Astrocyte of the hippocampus (primary cell): ENCODE measurements at places on chromosomes 5 and 9.

DNA sequence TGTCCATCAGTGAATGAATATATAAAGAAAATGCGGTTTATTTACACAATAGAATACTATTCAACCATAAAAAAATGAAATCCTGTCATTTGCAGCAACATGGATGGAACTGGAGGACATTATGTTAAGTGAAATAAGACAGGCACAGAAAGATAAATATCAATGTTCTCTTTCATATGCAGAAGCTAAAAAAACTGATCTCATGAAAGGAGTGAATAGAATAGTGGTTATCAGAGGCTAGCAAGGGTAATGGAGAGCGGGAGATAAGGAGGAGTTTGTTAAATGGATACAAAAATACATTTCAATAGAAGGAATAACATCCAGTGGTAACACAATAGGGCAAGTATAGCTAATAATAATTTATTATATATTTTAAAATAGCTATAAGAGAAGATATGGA is 65.0 kb downstream of the AGTPBP1 start:
- no peak for DNase-seq

GRCh38 chr5:142152384-142152732 is 43.8 kb downstream of the NDFIP1 start:
- DNase-seq, result no peak

GRCh38 chr5:42718591-42718990 is 38.0 kb upstream of the CCDC152 start:
- DNase-seq, result peak; percentile 57

DNA sequence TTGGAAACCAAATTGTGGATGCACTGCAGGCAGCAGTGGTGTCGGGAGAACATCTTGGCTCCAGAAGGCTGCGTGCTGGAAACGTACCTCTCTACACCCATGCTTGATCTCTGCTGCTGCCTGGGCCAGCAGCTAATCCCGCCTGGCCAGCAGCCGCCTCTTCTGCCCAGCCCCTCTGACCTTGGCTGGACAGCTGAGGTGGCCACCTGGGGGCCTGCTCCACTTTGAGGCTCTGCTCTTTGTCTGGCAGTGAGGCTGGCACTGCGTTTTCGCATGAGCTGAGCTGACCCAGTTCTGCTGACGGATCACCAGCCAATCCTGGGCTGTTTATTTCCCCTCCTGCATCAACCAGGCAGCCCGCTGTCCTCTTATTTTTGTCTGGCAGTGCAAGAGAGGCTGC is 154.9 kb downstream of the TENT4A start:
- DNase-seq, result no peak

DNA sequence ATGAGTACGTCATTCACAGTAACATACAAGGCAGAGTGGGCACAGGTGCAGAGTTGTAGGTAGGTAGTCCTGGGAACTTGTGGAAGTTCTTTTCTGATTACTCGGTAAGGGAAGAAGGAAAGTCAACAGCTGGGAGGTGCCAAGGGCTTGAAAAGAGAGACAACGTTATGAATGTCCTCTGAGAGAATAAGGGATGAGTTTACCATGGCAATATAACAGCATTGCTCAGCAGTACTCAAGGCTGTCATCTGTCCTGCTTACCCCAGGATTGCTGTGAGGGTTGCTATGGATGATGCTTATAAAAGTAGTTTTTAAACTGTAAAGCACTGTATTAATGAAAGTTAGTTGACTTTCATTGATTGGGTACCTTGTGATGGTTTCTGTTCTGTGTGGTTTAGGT is 369.1 kb upstream of the SGCD start:
- DNase-seq, result no peak

DNA sequence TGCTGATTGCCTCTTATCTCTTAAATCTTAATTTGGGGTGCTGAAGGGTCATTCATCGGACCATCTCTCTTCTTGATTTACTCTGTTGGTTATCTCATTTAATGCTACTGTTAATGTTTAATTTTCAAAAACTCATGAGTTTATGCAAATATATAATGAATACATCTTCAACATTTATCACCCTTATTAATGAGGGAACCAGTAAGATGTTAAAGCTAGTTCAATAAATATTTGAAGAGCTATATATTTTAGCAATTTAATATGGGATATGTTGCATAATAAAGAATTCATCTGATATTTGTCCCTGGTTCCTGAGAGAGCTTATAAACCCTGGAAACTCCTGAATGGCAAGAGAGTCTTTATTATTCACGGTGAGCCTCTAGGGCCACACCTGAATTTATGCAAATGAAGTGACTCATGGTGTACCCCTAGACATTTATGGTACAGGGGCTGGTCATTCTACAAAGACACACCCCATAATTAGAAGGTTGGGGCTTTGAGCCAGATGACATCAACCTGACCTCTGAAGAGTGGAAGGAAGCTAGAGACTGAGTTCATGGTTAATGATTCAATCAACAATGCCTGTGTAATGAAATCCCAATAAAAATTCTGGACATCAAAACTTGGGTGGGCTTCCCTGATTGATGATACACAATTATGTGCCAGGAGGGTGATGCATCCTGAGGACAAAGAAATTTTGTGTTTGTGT is 339.5 kb upstream of the ZNF608 start:
- DNase-seq, result no peak

DNA sequence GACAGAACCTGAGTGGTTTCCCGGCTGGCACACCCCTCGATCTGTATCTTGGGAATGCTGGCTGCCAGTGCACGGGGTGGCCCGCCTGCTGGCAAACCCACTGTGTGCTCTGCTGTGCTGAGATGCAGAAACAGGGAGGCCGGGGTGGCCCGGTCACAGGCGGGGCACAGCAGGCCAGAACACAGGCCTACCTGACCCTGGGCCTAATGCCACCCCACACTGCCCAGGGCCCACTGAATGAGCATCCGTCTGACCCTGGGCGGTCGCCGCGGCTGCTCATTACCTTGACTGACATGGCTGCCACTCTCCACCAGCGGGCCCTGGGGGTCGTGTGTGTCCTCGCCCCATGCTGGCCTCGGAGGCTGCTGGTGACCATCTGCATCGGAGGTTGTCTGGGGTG is 14.2 kb upstream of the QSOX2 start:
- DNase-seq, result no peak

DNA sequence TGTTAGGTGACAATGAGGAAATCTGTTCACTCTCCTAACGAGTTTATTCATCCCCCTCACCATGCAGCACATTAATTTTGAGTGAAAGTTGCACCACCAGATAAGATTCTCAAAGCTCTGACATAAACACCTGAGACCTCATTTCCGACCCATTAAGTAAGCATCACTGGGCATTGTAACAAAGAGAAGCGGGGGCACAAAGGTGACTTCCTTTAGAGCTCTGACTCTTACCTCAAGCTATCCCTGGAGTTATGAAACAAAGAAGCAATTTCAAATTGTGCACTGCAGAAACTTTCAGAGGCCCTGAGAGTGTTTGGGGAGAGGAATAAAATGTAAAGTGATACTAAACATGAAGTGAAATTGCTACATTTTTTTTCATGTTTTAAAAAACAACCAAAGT is 29.5 kb downstream of the C5orf15 start:
- DNase-seq, result no peak

DNA sequence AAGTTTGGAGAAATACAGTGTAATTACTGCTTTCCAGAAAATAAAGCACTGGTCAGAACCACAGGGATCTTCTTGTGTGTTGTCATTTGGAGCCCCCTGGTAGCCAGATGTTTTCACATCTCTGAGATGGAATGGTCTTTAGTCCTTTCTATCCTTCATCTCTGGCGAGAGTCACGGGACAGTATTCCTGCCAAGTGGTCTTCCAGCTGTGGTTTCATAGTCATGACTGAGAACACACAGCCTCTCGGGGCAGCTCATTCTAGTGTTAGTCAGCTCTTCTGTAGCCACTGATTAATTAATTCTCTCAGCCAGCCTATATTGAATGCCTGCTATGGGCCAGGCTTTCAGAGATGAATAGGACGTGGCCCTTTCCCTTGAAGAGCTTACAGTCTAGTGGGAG is 34.1 kb downstream of the HMGXB3 start:
- peak; percentile 82 for DNase-seq

DNA sequence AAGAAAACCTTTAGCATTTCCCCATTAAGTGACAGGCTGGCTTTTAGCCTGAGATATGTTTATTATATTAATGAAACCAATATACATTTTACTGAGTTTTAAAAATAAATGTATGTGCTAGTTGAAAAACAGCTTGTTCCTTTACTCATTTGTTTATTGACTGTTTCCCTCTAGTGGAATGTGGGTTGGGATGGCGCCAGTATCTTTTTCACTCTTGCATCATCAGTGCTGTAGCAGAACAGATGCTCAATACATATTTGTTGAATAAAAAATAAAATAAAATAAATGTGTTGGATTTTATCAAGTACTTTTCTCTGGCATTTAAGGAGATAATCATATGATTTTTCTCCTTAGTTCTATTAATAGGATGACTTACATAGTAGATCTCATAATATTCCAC is 43.0 kb downstream of the FSTL4 start:
- no peak for DNase-seq

DNA sequence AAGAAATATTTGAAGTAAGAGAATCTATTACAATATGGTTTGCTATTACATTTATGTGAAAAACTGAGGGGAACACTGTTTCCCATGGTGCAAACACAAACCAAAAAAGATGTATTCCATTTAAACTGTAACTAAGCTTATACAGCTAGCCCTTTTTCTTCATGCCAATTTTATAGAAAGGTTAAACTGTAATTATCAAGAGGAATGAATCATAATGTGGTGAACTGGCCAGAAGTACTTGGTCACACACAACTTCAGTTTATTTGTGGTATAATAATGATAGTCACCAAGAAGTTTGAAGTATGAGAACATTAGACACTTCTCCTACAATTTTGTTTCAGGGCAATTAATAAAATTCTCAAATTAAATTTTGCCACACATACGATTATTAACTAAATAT is 177.9 kb downstream of the XRCC4 start:
- peak; percentile 47 for DNase-seq

DNA sequence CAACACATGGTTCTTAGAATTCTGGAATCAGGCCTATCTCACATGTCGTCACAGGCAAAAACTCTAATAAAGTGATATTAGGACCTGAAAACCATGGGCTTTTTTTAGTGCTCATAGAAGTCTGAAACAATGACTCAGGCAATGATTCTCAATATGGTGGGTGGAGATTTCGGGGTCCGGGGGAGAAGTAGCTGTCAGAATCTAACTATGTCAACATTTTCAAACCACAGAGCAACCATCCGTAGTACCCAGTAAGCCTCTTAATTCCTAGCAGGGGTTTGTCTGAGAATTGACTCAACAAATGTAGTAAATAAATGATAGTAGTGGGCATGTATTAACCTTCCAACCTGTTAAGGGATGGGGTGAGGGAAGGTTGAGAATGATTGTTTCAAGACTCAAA is 2.6 kb downstream of the AMACR start:
- peak; percentile 10 for DNase-seq

DNA sequence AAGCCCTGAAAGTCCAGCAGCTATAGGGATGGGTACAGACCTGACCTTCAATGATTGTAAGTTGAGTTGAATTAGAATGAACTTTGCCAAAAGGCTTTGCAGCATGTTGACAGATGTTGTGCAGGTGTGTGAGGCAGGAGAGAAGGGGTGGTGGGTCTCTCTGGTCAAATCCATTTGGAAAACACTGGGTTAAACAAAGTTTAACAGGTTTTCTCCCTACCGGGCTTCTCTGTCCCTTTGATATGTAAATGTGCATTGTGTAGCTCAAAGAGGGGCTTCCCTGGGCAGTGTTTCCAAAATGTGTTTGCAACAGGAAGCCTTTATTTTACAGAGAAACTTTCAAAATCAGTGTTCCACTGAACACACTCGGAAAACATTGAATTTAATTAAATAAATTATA is 72.1 kb upstream of the BRINP1 start:
- DNase-seq, result no peak

- DNase-seq, result no peak
These were observed 439.5 kb downstream of the ACTL7B start for GRCh38 chr9:108416324-108416723.

GRCh38 chr9:37650873-37651768 is at the start of gene FRMPD1:
FRMPD1 (plus strand) TSS chr9:37650954; CDS start chr9:37692642, 41,688 bp downstream.
- peak; percentile 81 for DNase-seq

GRCh38 chr5:38273626-38274025 is 15.3 kb downstream of the EGFLAM start:
- no peak for DNase-seq

GRCh38 chr9:14098486-14099180 is 215.3 kb downstream of the NFIB start:
- DNase-seq, result no peak

DNA sequence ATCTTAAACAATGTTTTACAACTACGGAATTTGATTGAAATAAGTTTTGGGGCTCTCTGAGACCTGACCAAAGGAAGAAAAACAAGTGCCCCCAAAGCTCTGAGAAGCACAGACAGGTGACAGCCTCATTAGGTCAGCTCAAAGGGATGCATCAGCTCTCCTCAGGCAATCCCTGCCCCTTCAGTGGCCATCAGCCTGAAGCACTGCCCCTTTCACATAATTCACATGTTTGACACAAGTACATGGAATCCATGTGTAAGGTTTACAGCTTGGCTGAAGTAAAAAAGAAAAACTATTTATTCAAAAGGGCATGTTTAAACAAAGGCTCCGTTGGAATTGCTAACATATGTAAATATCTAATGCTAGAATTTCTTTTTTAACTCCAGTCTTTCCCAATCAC is 56.3 kb downstream of the TSSK1B start:
- DNase-seq, result no peak

GRCh38 chr9:84251921-84252320 is 88.6 kb downstream of the SLC28A3 start:
- no peak for DNase-seq

DNA sequence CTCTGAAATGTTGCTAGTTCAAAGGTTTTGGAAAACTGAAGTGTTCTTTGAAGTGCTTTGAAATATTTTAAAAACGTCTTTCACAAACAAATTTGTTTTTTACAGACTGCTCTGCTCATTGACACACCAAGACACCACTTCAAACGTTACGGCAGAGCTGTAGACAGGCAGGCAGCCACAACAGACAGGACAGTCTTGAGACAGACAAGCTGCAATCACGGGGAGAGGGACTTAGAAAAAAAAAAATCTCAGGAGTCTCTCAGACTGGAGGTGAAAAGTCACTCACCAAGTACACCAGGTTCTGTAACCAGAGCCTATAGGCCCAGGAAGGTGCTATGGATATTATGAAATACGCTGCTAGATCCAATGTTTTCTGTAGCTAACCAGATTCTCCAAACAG is 135.4 kb downstream of the ISL1 start:
- no peak for DNase-seq

GRCh38 chr5:66722686-66723085 is 126.5 kb downstream of the MAST4 start:
- DNase-seq, result no peak

- peak; percentile 71 for DNase-seq
These were observed 18.1 kb downstream of the GRXCR2 start for GRCh38 chr5:145854651-145855258.

GRCh38 chr5:80809451-80809850 is 150.7 kb upstream of the RASGRF2 start:
- peak; percentile 10 for DNase-seq

GRCh38 chr9:124477211-124477647 is 27.0 kb downstream of the ADGRD2 start:
- no peak for DNase-seq

- peak; percentile 62 for DNase-seq
These were observed 137.8 kb upstream of the RETREG1 start for GRCh38 chr5:16754601-16755000.
